ENCODE measurements at places on chromosomes 5 and 9.

GRCh38 chr9:110049699-110050450, 158.1 kb downstream of the C9orf152 start:
- no peak for DNase-seq

- DNase-seq, result no peak
These were observed 38.3 kb downstream of the SLC1A3 start for GRCh38 chr5:36644727-36645126.

GRCh38 chr5:58235299-58235698, 224.6 kb downstream of the PLK2 start:
- no peak for DNase-seq

- DNase-seq, result no peak
These were observed 590.4 kb upstream of the PTGER4 start for GRCh38 chr5:40089269-40089668.

- no peak for DNase-seq
These were observed 62.9 kb downstream of the ZNF354C start for GRCh38 chr5:179123109-179123426.

DNA sequence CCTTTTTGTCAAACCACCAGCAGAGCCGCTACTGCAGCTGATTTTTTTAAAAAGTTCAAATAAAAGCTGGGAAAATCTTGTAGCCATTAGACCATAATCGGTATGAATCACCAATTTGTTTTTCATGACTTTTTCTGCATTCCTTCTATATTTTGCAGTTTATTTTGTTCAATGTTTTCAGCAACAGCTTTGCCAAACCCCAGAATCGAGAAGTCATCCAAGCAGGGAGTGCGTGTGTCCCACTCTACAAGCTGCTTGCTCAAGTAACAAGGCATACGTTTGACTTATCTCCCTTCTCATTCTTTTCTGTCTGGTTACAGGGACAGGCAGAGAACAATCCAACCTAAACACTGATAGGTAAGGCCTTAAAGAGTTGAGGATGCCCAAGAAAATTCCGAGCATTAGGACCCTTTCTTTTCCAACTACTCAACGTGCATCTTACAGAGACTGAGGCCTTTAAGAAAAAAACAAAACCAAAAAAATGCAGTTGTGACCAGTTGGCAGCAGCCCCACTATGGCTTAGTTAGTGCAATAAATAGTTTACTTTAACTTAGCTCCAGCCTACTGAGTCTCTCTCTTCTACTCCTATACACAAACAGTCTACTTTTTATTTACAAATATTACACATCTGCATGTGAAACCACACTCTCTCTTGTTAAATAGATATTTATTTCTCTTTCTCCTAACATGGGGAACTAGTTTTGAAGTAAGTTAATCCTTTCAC, 134.7 kb upstream of the SLIT3 start:
- no peak for DNase-seq

GRCh38 chr5:135092476-135092875, 58.4 kb upstream of the PITX1 start:
- no peak for DNase-seq

DNA sequence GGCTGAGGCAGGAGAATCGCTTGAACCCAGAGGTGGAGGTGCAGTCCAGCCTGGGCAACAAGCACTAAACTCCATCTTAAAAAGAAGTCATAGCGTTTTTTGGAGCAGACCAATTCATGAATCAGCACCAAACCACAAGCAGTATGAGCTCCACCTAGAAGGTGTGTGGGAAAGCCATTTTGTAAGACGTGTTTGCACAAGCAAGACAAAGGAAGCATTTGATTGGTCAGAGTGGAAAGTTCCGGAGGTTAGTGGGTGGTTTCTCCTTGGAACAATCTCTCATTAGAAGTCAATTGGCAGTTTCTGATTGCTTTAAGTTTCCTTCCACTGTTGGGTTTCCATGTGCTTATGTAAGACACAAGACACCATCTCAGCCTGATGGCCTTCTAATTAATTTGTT, 5.0 kb downstream of the SRD5A1 start:
- no peak for DNase-seq

- no peak for DNase-seq
These were observed 47.9 kb downstream of the TMEM252 start for GRCh38 chr9:68492806-68493205.

DNA sequence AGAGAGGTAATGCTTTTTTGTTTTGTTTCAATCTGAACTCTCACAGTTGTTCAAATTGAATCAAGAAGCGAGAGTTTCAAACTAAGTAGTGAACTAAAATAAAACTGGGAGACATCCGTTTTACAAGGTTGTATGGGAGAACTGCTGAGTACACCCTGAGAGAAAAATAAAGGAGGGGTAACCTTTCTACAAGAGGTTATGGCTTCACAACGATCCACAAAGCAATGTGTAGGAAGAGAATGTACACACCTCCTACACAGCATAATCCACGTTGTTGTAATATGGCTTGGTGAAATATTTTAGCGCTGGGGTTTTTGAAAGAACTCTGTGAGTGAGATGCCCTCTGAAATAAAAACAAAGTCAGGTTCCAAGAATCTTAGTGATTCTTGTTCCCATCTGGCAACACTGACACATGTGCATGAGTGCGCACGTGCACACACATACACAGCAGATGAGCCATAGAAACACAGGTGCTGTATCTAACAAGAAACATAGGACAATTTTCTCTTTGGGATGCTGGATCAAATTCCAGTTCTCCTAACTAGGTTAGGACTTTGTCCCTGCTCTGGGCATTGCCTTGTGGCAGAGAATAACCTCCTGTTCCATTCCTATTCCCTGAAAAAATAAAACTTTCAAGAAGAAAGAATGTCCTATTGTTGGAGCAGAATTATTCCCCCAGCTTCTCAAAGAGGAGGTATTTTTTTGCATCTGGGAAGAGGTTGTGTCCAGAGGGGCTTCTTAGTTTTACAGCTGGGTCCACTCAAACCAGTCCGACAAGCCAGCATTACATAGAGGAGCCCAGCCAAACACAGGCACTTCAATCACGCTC, 94.5 kb upstream of the EFNA5 start:
- DNase-seq, result no peak

DNA sequence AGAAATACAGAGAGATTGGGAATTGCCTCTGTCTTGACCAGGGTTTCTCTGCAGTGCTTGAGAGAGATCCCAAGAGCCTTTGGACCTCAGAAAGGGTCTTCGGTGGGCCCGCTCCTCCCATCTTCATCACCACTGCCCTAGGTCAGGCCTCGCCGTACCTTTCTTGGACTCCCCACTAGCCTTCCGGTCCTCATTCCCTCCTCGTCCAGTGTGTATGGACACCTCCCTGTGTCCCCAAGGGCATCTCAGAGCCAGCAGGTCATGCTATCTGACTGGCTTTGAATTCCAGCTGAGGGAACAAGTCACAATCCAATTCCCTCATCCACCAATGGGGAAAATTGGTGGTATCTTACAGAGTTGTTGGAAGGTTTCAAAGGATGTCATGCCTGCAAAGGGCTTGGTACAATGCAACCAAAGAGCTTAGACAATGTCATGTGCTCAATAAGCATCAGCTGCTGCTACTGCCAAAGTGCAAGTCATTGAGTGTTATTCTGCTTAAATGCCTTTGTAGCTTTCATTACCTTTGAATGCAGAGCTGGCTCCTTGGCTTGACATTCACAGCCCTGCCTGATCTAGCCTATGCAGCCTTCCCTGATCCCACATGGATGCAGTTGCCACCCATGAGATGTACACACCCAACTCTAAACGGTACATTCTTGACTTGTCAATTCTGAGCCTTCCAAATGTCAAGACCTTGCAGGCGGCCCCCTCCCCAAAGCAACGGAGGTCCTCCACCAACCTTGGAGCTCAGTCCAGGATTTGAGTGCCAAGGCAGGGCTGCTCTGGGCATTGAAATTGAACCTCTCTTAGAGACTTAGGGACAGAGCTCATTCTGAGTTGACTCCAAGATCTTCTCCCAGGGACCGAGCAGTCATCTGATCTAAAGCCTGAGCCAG, 58.0 kb downstream of the HRH2 start:
- DNase-seq, result no peak

- DNase-seq, result peak; percentile 55
These were observed 124.3 kb upstream of the RAI14 start for GRCh38 chr5:34531751-34532360.

GRCh38 chr5:64831996-64832395, 63.3 kb downstream of the CWC27 start:
- DNase-seq, result no peak

DNA sequence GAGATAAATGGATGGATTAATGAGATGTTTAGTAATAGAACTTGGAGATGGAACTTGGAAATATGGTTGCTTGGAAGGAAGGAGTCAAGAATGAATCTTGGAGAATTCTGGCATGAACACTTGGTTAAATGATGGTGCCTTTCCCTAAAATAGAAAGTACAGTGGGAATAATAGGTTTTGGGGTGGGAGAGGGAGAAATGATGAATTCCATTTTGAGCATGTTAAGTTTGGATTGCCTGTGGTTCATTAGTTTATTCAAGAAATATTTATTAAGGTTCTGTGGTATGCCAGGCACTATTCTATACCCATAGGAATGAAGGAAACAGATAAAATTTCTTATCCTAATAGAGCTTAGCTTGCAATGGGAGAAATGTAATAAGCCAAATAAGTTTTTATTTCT, 58.4 kb downstream of the PBX3 start:
- DNase-seq, result no peak

DNA sequence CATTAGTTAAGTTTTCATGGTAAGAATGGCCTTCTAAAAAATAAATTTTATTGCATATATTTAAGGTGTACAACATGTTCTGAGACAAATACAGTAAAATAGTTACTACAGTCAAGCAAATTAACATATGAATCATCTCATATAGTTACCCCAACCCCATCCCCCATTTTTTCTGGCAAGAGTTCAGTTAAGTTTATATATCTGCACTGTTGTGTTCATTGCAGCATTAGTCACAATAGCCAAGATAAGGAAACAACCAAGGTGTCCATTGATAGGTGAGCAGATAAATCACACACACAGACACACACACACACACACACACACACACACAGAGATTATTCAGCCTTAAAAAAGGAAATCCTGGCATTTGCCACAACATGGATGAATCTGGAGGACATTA, 37.2 kb upstream of the OTULIN start:
- DNase-seq, result no peak

GRCh38 chr5:1034421-1034905, 25.9 kb downstream of the NKD2 start:
- DNase-seq, result no peak

GRCh38 chr5:1111727-1112289, at the start of gene SLC12A7:
Gene SLC12A7 (minus strand): TSS chr5:1112063. CDS start chr5:1111991, 72 bp downstream.
- no peak for DNase-seq

DNA sequence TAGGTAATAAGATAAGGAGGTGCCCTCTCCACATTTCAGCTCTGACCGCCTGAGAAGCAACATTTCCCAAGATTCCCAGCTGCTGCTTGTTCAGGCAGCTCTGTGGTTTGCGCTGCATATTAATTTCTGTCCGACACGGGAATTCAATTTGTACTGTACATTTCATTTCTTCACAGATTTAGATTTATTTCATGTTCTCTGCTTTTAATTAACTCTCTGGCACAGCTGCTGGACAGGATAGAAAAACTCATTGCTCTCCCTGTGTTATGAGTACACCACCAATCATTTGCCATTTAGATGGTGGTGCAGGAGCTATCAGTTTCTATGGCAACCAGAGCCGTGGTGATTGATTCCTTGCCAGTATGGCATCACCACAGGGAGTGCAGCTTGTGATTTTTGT, 558.5 kb downstream of the DMRTA1 start:
- DNase-seq, result no peak

GRCh38 chr5:1324301-1324700, 20.6 kb downstream of the CLPTM1L start:
- DNase-seq, result no peak

- no peak for DNase-seq
These were observed 81.6 kb downstream of the TLE1 start for GRCh38 chr9:81607593-81608288.

GRCh38 chr5:143796125-143796524, 15.8 kb upstream of the HMHB1 start:
- DNase-seq, result no peak

DNA sequence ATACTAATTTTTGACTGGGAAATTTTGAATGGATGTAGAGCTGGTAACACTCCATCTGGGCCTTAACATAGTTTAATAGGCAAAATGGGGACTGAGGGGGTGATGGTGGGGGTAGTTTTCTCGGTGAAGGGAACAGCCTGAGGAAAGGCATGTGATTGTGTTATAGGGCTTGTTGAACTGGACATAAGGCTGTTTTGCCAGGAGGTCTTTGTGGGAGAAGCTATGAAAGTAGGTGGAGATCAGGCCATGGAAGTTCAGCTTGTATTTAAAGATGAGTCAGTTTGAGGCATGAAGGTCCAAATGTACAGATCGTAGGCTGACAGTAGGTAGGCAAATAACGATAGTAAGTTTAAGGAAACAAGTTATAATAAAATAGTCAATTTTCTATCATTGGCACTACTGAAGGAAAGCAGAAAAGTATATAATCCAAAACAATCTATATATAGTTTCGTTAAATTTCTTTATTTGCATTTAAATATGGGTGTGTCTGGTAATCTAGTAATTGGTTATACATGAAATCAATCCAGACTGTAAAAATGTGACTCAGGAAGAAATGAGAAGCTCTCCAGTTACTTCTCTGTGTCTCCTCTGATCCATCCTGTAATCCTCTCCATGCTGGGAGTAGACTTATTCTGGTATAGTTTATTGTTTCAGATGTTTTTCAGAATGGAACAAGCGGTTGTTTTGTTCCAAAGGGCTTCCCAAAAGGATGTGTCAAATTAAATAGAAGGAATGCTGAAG, 2.8 kb downstream of the CSNK1G3 start:
- DNase-seq, result no peak

DNA sequence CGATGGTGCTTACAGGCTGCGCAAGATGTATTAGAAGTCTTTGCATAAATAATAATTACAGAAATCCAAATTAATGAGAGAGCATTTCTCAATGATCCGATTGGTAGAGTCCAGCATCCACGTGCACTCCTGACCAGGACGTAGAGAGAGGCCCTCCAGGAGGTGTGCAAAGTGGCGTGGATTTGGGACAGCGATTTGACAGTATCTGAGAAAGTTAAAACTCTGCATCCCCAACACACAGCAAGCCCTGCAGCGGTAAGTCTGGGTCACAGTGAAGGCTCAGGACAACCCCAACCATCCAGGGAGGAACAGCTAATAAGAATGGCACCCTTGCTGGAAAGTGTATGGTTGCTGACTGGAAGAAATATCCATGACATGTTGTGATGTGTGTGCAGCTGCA, 180.2 kb downstream of the AUH start:
- no peak for DNase-seq
